Stimulated activated CD4-positive, alpha-beta T cell treated with anti-CD3 and anti-CD28 coated beads, Interleukin-4, amount 100 ng/mL, for 24 hours (primary cell): ENCODE measurements at places on chromosomes 5 and 9.

DNA sequence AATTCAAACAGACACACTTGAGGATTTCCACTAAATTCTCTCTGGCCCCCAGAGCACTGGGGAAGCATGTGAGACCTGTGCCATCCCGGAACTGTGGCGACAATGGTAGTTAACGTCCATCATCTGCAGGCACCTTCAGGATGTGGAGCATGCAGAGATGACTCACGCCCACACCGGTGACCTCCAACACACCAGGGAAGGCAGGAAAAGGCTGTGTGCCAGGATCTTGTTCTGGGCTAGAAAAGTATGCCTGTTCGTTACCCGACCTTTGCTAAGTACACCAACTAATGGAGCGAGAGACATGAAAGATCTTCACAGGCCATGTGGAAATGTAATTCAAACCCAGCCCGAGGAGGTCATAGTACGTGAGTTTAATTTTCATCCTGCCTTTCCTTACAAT lies 208.8 kb downstream of the MELK start:
- DNase-seq: no peak

DNA sequence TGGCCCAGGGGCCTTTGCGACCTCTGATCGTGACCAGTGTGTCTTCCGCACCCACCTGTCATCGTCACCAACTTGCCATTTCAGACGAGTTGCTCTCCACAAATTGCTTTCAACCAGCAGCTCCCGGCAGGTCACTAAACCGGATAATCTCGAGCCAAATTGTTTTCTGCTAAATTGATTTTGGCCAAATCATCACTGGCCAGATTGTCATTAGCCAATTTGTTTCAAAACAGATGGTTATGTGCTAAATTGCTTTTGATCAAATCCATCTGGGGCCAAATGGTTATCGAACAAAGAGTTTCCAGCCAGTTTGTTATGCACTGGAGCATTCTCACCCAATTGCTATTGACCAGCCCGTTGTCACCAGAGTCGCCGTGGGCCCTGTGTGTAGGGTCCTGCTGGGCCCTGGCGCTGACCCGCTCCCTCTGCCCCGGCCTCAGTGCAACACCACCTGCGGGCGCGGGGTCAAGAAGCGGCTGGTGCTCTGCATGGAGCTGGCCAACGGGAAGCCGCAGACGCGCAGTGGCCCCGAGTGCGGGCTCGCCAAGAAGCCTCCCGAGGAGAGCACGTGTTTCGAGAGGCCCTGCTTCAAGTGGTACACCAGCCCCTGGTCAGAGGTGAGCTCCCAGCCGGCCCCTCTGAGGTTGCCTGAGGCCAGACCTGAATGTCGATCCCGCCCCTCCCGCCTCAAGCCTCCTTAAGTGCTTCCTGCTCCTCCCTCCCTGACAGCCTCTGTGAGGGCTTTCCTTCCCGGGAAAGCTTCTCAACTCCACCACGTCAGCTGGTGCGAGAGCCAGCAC lies 35.6 kb downstream of the ADAMTSL2 start:
- DNase-seq: no peak

DNA sequence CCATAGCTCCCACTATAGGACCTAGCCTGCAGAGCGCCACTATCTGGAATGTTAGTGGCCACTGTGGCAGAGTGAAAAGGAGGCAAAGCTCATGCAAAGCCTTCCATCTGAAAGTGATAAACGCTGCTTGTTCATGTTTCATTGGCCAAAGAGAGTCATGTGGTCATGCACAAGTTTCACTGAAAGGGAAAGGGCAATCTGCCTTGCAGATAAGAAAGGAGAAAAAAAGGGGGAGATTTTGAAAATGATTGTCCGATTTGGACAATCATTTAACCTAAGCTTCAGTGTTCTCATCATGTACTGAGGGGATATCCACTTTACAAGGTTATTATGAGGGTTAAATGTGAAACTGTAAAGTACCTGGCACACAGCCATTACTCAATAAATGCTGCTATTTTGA lies 9.0 kb upstream of the MOB3B start:
- DNase-seq: no peak

GRCh38 chr9:134328341-134328840 lies 2.1 kb downstream of the RXRA start:
- no peak for DNase-seq

- no peak for DNase-seq
Measured at GRCh38 chr5:111675201-111675934, 81.6 kb downstream of the NREP start.

DNA sequence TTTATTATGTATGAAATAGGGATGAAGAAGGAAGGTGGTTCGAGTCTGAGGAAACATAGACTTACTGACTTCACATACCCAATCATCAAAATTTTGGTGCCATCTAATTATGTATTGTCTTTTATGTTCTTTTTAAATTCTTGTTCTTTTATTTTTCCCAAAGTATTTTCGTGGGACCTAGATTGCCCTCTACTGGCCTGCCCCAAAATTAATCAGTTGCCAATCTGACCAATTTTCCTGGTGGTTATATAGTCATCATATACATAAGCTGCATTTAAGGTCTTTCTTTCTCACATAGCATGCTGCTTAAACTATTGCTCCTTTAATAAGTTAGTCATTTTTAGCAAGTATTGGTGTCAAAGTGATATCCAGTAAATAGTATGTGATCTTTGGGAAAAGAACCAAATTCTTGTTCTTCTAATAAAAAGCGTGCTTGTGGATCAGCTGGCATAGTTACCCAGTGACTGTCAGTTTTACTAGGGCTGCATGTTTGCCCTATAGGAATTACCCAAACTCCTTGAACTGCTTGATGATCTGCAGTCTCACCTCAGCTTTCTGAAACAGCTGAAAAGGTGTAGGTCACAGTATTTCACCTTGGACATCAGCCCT lies 223.5 kb downstream of the SH3GL2 start:
- no peak for DNase-seq

- no peak for DNase-seq
Measured at GRCh38 chr5:53917826-53918225, 357.4 kb downstream of the NDUFS4 start.

DNA sequence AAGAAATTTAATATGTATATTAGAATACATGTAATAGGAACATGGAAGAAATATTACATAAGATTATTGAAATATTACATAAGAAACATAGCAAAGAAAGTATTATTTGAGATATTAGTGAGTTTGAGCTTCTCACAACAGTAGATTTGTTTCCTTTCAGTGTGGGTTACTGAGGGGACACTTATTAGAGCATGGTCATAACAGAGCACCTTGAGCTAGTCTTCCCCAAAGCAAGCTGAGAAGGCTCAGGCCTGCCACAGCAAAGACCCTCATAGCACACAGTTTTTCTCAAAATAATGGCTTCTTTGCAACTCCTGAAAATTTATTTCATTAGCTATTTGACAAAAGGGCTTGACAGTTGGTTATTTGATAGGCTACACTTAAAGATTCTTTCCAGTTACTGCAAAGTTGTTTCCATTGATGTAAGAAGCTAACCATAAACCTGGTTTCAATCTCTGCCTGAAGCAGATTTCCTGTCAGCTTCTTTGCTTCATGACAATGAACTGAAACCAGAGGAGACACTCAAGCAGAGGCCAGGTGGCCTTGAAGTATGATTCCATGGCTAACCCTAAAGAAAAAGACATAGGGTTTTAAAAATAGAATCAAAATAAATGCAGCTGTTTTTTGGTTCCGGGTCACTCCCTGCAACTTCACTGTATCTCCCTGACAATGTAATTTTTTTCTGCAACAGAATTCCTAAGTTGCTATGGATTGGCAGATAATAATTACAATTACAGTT lies 68.6 kb downstream of the ERMP1 start:
- no peak for DNase-seq

- no peak for DNase-seq
Measured at GRCh38 chr5:82050955-82051354, 79.1 kb downstream of the ATG10 start.

- no peak for DNase-seq
Measured at GRCh38 chr9:121269642-121270254, 1.8 kb downstream of the GSN start.

DNA sequence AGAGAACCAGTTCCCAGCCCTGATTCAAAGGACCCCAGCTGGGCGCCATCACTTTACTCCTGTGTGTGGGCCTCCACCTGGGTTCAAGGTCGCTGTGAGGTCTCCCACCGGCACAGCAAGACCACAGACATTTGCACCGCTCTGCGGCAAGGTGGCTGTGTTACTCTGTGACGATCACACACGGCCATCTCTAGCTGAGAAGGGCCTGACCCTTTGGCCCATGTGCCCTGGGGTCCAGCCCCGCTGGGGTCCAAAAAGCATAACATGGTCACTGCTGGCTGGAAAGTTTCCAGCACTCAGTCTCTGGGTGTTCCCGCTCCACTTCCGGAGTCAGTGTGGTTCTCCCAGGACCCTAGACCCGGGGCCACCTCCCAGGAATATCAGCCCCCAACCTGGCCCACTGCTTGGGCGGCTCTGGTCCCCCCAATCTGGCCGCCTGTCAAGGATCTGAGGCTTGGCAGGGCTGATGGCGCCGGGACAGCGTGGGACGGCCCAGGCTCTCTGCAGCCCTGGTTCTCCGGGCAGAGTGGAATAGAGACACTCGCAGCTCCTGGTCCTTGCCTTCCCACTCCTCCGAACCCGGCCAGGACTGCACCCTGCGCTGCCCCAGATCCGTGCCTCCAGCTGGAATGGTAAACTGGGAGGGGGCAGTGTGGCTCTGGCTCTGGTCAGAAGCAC lies 3.9 kb upstream of the LMX1B start:
- no peak for DNase-seq

- DNase-seq: no peak
Measured at GRCh38 chr9:17402309-17402708, 176.6 kb upstream of the SH3GL2 start.

DNA sequence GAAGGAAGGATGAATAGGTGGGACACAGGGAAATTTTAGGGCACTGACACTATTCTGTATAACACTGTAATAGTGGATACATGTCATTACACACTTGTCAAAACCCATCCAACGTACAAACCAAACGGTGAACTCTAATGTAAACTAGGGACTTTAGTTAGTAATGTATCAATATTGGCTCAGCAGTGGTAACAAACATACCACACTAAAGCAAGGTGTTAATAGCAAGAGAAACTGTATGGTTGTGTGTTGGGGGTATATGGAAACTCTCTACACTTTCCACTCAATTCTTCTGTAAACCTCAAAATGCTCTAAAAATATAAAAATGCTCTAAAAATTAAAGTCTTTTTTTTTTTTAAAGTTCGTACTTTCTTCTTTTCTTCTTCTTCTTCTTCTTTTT lies 293.1 kb upstream of the PANK3 start:
- no peak for DNase-seq

DNA sequence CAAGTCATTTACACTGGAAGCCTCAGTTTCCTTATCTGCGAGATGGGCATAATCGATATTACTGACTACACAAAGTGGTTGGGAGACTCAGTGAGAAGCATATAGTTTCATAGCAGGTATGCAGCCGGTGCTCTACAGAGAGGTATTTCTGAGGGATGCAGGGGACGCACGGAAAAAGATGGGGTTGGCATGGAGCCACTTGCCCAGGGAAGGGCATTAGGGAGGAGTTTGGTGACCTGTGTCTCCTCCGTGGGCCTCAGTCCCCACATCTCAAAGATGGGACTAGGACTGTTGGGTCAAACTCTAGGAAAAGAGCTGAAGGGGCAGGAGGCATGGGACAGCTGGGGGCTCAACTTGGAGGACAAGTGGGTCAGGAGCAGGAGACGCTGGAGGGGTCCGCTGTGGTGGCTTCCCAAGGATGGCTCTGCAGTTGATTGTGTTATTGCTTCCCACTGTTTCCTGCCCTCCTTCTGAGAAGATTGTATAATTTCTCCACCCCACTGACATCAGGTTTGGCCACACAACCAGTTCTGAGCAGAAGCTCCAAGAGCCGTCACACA lies 158.6 kb upstream of the ALDH1B1 start:
- no peak for DNase-seq

DNA sequence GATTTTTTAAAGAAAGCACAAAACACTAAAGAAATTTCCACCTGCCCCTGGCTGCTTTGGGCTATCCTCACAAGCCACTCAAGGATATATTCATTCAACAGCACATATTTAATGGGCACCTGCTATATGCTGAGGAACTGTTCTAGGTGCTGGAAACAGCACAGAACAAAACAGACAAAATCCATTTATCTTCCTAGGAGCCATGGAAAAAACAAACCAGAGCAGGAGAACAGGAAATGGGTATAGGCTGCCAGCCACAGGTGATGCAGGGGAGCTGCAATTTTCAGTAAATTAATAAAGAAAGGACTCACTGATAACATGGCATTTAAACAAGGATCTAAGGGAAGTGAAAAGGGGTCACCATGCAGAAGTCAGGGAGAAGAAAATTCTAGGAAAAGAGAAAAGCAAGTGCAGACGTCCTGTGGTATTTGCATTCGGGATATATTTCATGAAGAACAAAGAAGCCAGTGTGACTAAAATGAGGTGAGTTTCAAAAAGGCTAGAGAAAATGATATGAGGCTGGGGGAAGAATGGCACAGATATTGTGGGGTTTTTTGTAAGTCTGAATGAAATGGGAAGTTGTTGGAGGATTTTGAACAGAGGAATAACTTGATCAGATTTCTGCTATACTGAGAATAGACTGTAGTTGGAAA lies 152.2 kb downstream of the ADAMTSL1 start:
- no peak for DNase-seq

DNA sequence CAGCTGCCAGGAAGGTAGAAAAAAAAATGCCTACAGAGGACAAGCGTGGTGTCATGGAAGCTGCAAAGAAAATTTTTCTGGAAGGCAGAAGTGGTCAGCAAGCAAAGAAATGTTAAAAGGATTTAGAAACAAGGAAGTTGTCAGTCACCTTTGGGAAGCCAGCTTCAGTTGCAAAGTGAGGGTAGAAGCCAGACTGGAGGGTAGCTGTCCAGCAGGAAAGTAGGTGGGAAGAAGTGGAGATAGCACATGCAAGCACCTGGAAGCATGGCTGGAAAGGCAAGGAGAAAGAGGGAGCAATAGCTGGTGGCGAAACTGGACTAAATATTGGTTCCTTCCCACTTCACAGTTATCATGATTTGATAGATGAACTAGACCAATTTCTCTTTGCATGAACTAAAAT lies 54.3 kb downstream of the ADRB2 start:
- no peak for DNase-seq

DNA sequence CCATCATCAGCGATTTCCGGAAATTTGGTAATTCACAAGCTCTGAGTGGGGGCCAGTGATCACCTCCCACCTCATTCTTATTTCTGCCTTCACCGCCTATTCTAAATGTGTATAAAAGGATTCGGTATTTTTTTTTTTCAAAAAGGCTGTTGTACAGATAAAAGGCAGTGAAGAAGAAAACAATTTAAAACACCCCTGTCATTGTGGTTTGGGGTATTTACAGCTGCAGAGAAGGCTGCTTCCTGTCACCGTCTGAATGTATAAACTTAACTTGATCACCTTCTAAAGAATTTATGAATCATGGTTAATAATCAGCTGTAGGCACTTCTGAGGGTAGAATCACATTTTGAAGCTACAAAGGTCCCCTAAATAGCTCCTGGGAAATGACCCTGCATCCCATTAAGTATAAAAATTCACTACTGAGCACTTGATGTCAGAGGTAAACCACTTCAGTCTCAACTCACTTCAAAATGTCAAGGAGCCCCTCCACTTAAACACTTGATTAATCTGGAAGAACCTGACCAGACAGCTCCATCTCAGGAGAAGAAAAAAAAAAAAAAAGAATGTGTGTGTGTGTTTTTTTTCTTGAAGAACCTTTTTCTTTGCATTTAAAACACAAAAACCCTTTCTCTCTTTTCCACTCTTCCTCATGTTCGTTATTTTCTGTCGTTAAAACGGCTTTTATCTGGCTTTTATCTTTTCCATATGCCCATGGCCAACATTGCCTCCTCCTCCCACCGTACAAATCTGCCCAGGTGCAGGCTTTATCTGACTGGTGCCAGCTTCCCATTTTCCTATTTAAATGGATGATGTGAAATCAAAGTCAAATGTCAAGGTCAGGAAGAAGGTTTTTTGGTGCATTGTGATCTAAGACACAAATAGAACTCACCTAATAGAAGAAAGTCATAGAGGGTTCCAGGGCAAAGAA lies 291.2 kb downstream of the IRX1 start:
- DNase-seq: no peak
